Lower leg skin (tissue), 4 donors: ENCODE measurements at places on chromosomes 16 and 17.

DNA sequence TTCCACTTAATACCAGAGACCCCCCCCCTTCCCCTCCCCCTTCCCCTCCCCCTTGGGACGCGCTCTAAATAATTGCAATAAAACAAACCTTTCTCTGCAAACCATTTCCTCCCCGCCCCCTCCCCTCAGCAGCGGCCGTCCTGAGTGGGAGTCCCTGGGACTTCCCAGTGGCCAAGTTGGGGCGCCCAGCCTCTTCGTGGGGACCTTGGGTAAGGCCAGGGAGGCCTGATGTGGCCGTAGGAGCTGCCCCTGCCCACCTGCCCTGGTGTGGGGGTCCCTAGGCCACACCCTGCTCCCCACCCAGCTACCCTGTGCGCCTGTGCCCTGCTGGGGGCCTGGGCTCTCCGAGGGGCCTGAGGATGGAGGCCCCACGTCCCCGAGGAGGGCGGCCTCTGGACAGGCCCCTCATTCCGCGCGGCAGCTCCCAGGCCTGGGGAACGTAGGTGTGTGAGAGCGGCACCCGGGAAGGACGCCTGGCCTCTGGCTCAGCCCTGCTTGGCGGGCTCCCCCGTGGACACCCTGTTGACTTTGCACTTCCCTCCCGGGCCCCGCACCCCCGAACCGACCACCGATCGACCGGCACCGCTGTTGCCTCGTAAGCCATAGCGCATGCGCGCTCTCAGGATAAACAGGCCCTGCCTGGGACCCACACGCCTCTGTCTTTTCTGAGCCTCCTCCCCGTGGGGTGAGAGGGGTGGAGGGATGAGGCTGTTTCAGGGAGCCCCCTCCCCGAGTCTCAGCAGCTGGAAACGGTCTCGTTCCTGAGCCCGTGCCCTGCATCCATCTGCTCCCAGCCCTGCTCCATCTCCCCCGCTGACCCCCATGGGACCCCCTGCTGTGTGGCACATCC is 9.0 kb downstream of the NTHL1 start:
- DNase-seq: no peak

GRCh38 chr16:77409311-77409710 is 25.5 kb downstream of the ADAMTS18 start:
- DNase-seq: no peak

DNA sequence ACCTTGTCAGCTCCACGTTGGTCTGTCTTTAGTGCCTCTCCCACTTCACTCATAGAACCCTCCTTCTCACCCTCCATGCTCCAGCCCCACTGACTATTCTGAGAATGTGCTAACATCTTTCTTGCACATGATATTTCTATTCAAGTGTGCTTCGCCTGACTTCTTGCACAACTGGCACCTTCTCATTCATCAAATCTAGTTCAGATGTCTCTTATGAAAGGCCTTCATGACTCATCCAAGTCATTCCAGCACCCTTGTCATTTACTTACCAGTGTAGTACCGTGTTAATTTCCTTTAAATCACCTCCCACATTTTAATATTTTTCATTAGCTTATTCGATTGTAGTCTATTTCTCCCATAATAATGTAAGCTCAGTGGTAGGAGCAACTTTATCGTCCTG is 197.8 kb upstream of the PIRT start:
- DNase-seq: peak; percentile 43

DNA sequence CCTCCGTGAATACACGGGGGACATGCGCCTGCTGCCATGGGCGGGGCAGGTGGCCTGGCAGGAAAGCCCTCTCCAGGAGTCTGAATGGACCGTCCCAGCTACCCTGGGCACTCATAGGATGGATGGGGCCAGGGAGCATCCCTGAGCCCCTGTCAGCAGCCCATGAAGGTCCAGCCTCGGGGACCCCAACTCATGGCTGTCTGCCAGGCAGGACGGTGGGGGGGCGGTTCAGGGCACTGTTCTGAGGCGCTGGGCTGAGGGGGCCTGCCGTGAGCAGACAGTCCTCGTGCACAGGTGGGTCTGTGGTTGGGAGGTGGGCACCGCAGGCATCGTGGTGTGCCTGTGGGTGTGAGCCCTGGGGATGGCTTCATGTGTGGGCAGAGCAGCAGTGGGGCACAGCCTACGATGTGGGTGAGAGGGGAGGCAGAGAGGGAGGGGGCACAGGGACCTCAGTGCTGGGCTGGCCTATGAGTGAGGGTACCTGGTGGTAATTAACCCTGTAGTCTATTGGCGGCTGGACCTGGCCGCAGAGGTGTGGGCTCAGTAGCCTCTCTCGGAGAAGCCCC is 6.5 kb upstream of the PKMYT1 start:
- DNase-seq: no peak

DNA sequence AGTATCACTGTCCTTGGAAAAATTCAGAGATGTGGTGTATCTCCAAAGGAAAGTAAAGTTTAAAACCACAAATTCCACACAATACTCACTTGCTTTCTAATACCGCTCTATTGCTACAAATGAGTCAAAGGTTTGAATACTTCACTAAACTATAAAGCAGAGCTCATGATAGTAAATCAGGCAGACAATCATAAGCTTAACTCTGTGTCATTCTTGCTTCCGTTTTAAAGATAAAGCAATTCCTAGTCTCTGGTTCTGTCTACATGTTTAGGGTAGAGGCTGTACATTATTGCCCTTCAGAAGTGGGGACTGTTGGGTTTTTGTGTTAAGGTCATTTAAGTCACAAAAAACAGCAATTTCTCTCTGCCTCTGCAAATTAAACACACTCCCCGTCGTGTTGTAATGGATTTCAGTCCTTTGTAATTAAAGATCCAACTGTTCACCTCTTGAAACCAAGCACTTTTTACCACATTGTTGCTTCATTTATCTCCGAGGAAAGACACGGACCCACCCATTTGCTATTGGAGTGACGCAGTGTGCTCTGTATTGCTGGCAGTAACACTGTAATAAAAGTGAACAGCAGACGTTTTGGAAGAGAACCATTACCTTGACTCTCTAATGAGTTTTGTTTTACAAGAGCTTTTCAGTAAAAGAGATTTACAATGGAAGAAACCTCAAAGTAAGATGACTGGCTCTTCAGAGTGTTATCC is 83.1 kb upstream of the CNTNAP4 start:
- DNase-seq: no peak

GRCh38 chr17:497241-498034 is 144.8 kb upstream of the RPH3AL start:
- no peak for DNase-seq

DNA sequence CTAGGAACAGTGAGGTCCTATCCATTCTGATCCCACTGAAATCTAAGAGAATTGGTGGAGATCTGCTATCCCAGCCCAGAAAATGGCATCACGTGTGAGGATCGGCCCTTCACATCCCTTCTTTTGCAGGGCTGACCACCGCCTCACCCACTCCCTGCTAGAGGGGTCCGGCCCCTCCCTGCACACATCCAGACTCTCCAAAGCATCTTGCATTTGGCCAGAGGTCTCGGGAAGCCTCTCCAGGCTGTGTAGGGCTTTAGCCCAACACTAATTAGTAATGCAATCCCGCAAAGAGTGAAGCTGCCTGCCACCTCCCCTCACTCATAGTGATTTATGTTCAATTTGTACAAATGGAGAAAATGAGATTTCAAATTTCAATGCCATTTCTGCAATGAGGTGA is 434.4 kb upstream of the ZFHX3 start:
- DNase-seq: no peak

DNA sequence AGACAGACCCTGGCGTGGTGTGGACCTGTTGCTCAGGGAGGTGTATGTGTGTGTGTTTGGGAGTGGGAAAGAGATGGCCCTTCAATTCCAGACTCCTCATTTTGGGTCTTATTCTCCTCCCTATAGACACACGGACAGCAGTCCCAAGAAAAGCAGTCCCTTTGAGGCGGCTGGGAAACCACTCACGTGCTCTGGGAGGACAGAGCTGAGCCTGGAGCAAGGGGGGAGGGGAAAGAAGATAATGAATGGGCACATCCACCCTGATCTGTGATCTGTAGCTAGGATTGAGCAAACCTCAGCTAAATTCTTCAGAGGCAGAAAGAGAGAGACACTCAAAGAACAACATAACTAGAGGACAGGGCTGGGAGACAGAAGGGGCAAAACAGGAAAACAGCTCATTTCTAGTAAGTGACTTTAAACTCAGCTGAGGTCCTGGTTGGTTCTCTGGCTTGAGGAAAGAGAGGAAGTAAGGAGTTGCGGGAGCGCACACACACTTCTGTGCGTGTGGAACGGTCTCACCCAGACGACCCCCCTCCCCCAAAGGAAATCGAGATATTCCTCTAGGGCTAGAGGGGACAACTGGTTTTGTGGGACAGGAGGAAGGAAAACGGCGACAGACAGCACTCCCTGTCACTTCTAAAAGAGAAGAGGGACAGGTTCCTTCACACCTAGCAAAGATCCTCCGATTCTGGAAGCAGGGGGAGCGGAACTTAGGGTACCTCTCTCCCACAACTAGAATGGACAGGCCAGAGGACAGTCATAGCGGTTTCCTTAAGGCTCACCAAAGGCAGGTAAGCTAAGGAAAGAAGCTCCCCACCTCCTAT is 658 bp downstream of the RAB5C start:
- no peak for DNase-seq

DNA sequence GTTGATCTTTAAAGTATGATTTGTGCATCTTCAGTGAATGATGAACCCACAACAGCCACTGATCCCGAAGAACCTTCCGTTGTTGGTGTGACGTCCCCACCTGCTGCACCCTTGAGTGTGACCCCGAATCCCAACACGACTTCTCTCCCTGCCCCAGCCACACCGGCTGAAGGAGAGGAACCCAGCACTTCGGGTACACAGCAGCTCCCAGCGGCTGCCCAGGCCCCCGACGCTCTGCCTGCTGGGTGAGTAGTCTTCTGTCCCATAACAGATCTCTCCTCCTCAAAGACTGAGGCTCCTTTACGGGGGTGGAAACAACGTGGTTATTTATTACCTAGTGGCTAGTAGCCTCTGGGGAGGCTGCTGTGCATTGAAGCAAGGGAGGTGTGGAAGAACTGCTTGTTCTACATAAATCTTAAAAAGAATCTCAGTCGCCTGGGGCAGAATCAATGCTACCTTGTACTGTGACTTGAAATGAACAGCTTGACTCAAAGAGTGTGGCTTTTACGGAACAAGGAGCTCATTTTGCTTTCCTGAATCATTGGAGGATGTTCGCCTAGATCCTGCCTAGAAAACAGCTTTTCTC is 63.0 kb upstream of the CLEC18A start:
- DNase-seq: no peak
